ENCODE measurements at places on chromosomes 1 and 21. TPM values are rescaled to one million over a fixed set of nuclear protein-coding genes. Genes with fewer than 3 reads are reported as not detected.

The INSRR gene
- under 0.01 TPM for total RNA-seq

The HNRNPCL2 gene
- not detected for total RNA-seq

The VSIG8 gene
- 0.07 TPM for total RNA-seq

The SYNC gene
- 44.2 TPM for total RNA-seq

The SHISAL2A gene
- not detected for total RNA-seq

The DNASE2B gene
- total RNA-seq = not detected

The S100A11 gene
- 77.9 TPM for total RNA-seq

The FALEC gene
- 0.33 TPM for total RNA-seq
